ENCODE measurements at places on chromosomes 7 and 10.

DNA sequence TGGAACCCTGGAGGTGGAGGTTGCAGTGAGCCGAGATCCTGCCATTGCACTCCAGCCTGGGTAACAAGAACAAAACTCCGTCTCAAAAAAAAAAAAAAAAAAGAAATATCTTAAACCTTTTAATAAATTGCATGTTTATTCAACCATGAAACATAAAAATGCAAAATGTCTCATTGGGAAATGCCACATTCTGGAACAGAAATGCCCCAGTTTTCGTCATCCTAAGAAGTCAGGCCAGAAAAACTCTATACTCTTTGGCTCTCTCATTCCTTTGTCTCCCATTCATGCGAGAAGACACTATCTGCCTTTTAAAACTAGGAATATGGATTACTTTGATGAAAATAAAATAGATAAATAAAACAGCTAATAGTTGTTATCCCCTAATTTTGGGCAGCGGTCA is 21.5 kb upstream of the ABLIM1 start:
- no peak for DNase-seq

- DNase-seq: no peak
Measured at GRCh38 chr10:36581237-36581636, 544.2 kb upstream of the ANKRD30A start.

DNA sequence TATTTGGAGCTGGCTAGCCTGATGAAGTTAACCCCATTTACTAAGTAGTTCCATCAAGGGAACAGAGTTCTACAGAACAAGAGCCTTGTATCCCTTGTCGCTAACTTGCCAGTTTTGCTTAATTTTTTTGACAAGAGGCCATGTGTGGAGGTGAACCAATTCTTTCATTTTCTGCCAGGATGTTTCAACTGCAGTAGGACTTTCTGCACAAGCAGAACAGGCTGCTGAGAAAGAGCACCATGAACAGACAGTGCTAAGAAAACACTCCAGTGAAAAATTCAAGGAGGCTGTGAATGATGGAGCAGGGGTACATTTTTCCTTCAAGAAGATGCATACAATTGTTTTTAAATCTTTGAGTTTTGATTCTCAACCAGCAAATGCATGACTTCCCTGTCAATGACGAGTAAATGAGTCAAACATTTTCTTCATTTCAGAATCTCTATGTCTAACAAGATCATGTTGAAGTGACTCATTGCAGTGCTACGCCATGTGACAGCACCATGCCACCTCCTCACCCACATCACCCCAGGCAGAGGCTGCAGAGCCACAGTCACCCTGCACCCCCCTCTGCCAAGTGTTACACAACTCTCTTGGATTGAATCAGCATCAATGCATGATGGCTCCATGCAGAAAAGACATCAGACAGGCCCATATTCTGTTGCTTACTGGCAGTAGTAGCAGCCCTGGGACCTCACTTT is 193.1 kb downstream of the COBL start:
- DNase-seq: peak; percentile 88

DNA sequence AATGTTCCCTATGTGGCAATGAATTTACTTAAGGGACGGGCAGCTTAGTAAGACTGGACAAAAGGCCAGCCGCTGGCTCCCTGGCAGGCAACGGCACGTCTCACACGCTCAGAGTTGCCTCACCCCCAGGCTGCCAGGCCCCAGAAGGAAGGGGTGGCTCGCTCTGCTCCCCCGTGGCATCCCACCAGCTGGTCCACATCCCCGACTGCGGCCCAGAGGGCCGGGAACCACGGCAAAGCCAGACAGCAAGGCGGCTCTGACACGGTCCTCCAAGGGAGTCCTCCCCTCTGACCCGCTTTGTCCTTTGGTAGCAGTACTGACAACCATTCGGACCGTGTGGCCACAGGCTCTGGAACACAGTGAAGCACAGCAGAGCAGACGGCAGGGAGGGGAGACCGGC is 34.1 kb downstream of the NUDT1 start:
- no peak for DNase-seq

DNA sequence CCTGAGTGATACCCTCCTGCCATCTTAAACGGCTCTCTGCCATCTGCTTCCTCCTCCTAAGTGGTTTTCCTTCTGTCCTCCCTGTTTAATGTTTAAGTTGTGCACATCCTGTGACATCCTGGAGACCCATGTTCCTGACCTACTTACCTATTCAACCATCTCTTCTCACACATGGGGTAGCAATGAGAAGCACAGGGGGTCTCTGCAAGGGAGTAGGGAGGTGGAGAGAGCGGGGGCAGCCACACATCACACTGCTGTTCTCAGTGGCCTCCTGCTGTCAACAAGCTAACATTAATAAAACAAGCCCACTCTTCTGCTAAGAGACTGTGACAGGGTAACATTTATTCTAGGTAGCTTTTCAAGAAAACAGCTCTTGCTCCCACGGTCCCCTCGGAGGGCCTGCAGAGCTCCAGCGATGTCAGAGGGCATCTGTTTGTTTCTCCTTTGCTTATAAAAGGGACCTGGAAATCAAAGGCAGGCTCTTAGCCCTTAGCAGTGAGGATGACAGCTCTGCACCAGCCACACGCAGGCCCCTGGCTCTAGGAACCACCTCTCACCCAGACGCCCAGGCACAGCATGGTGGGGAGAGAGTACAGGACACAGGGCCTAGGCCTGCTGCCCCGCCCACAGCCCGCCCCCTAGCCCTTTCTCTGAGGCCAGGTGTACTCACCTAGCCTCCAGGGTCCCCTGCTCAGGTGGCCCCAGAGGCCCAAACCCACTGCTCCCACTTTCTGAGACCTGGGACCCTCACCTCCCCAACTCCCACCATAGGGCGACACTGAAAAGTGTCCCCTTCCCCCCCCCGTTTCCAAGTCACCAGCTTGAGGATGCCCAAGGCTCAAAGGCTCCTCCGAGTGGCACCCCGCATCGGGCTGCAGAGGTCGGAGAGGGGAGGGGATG is 943 bp upstream of the SLC18A2 start:
- DNase-seq: no peak

DNA sequence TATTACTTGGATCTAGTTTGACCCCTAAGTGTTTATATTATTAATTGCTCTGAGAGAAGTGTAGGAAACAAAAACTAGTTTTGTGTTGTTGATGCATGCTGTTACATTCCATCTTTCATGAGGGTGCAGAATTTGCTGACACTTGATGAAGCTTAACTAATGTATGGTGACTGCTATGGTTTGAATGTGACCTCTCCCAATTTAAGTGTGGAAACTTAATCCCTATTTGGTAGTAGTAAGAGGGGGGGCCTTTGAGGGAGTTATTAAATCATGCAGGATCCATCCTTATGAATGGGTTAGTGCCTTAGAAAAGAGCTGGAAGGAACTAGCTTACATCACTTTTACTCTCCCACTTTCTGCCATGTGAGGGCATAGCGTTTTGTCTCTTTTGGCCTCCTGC is 142.5 kb downstream of the PCLO start:
- no peak for DNase-seq

DNA sequence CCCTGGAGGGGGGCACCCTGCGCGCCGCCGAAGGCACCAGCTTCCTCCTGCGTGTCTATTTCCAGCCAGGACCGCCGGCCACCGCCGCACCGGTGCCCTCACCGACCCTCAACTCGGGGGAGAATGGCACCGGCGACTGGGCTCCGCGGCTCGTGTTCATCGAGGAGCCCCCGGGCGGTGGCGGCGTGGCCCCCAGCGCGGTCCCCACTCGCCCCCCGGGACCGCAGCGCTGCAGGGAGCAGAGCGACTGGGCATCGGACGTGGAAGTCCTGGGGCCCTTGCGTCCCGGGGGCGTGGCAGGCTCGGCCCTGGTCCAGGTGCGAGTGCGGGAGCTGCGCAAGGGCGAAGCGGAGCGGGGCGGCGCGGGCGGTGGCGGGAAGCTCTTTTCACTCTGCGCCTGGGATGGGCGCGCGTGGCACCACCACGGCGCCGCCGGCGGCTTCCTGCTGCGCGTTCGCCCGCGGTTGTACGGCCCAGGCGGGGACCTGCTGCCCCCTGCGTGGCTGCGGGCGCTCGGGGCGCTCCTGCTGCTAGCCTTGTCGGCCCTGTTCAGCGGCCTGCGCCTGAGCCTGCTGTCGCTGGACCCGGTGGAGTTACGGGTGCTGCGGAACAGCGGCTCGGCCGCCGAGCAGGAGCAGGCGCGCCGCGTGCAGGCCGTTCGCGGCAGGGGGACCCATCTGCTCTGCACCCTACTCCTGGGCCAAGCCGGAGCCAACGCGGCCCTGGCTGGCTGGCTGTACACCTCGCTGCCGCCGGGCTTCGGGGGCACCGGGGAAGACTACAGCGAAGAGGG is 594 bp downstream of the CNNM1 start:
- peak; percentile 29 for DNase-seq

GRCh38 chr7:1977059-1977875 is 255.5 kb downstream of the MAD1L1 start:
- no peak for DNase-seq
